NCI-H774 (cell line): ENCODE measurements at places on chromosomes 6 and 20.

DNA sequence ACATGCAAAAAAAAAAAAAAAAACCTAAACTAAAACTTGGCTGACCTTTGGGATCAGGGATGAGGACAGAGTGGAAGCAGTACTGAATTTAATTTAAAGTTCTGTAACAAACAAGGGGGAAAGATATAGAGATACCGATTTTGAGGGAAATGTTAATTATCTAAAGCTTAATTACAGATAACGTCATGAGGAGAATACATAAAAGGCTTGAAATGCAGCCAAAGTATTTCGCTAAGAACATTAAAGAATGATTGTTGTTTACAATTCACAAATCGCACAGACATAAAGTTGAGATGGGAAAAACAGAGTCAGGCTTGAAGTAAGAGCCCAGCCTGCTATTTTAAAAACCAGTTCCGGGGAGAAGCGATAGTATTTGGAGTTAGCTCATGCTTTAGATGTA, 208.0 kb upstream of the SASH1 start:
- DNase-seq = peak; percentile 21

- no peak for DNase-seq
Observed at GRCh38 chr6:4941782-4942672, 61.8 kb downstream of the RPP40 start.

GRCh38 chr6:168054765-168055560, 24.0 kb downstream of the FRMD1 start:
- DNase-seq = no peak

DNA sequence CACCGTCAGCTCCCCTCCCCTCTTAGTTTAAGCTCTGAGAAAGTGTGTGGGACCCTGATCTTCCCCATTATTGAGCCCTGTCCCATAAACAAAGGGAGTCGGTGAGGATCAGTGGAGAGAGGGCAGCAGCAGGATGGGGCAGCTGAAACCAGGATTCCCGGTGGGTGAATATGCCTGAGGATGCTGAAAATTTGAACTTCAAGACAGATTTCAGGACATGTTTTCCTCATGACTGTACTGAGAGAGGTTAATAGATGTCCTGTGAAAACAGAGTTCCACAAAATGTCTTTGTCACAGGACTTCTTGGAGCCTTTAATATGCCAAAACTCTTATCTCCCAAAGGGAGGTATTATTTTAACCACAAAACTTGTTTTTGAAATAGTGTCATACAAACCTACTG, 53.5 kb upstream of the SLC22A16 start:
- DNase-seq = no peak

DNA sequence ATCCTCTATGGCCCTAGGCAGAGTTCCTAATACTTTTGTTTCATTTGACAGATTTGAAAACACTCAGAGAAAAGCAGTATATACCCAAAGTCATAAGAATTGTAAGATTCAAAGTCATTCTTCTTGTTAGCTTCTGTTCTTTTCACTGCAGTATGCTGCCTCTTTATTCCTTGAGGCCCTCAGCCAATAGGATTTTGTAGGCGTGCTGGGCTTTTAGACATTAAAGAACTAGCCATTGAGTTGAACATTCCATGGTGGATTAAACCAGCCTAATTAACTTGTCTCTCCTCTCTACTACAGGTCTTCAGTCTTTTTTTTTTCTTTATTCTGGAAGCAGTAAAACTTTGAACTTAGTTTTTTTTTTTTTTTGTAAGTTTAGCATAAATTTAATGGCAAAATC, 186.3 kb downstream of the PLCB4 start:
- DNase-seq = no peak

- no peak for DNase-seq
Observed at GRCh38 chr6:35453236-35453635, 1.1 kb downstream of the FANCE start.

- DNase-seq = no peak
Observed at GRCh38 chr20:40016392-40016791, 672.6 kb downstream of the MAFB start.

GRCh38 chr20:16692009-16692408, 37.8 kb upstream of the SNRPB2 start:
- DNase-seq = no peak

DNA sequence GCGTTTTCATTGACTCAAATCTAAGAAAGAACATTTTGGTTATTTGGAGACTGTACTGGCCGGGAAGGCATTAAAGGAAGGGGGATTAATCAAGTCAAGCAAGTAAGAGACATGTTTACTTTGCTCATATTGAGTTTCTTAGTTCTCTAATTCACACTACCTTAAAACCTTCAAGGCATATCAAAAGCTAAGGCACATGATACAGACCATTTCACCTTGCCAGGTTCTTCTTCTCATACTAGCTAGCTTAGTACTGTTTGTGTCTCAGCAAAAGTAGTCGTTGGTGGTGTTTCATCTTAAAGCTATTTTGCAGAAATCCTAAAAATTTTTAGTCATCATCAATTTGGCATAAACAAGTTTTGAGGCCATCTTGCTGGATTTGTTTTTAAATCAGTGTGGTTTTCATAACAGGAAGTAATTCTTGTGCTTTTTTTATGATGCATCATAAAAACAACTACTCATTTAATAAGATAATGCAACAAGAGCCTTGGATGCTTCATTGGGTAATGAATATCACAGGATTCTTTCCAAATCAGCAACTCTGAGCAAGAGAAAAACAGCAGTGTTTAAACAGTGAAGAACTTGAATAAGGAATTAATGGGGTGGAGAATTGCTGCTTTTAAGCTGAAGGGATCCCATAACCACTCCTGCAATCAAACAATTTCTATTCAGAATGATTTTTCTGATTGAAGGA, 425.3 kb downstream of the EPM2A start:
- DNase-seq = no peak

DNA sequence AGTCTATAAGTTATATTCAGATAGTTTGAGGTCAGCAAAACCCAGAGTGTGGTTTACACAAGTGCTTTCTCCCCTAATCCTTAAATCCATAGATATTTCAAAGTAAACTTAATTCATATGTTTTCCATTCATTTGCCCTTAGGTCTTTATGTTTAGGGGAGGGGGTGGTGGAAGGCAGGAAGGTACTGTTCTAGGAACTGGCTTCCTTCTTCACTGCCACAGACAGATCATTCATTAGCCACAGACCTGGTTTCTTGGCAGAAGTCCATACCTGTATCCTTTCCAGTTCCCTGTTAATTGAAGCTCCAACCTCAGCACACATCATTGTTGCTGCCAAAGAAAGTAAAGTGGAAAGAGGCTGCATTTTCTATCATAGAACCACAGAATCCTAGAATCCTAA, 123.0 kb downstream of the AIG1 start:
- DNase-seq = no peak

GRCh38 chr6:90214461-90214860, 82.2 kb downstream of the BACH2 start:
- DNase-seq = no peak

- DNase-seq = no peak
Observed at GRCh38 chr6:158595223-158595622, 35.3 kb downstream of the TMEM181 start.

DNA sequence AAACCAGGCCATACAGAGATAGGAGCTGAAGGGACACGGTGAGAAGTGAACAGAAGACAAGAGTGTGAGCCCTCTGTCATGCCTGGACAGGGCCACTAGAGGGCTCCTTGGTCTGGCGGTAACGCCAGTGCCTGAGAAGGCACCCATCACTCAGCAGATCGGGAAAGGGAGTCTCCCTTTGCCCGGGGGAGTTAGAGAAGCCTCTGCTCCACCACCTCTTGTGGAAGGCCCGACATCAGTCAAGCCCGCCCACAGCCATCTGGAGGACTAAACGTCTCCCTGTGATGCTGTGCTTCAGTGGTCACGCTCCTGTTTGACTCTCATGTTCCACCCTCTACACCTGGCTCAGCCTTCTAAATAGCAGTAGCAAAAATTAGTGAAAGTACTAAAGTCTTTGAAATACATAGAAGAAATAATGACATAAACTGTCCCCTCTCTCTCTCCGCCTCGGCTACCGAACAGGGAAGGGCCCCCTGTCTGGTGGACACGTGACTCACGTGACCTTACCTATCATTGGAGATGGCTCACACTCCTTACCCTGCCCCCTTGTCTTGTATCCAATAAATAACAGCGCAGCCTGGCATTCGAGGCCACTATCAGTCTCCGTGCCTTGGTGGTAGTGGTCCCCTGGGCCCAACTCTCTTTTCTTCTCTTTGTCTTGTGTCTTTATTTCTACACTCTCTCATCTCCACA, 66.7 kb downstream of the RPP21 start:
- peak; percentile 12 for DNase-seq

DNA sequence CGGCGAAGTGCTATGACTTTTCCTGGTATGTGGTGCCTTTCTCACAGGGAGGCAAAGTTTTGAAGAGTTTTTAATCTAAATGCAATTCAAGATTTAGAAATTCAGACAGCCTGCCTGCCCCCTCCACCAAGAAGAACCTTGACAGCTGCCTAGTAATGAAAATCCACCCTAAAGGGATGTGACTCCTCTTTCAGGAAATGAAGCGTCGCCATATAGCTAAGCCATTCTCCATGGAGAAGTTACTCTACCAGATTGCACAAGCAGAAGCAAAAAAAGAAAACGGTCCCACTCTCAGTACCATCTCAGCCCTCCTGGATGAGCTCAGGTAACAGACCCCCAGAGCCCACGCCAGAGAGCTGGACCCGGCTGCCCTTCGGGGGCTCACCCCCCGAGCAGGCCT, 150.1 kb downstream of the DTNBP1 start:
- no peak for DNase-seq

DNA sequence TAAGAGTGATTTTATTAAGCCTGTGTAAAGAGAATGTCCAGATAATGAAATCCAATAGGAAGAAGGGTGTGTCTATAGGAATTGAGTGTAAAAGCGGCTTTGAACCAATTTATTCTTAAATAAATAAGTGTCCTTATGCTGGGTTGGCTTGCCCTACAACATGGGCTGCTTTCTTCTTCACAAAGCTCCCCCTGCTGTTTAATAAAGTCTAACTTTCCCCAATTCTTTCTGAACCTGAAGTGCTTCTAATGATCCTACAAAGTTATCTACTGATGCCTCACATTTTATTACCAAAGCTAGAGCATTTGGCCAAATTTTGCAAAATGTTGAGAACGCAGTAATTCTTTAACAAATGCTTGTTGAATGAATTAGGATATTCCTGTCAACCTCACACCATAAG, 36.3 kb upstream of the SIRT5 start:
- DNase-seq = no peak

DNA sequence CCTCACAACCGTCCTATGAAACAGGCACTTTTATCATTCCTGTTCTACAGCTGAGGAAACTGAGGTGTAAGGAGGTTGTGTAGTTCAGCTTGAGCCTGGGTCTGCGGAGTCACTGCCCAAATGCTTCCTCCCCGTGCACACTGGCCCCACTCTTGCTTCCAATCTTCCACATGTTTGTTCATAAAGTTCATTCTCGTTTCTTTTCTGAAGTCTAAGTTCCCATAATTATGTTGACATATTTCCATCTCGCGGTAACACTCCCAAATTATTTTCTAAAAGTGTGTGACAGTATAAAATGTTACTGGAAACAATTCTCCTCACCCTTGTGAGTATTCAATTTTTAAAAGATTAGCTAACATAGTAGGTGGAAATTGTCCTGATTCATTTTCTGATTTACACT, 106.9 kb downstream of the SLC22A3 start:
- no peak for DNase-seq

DNA sequence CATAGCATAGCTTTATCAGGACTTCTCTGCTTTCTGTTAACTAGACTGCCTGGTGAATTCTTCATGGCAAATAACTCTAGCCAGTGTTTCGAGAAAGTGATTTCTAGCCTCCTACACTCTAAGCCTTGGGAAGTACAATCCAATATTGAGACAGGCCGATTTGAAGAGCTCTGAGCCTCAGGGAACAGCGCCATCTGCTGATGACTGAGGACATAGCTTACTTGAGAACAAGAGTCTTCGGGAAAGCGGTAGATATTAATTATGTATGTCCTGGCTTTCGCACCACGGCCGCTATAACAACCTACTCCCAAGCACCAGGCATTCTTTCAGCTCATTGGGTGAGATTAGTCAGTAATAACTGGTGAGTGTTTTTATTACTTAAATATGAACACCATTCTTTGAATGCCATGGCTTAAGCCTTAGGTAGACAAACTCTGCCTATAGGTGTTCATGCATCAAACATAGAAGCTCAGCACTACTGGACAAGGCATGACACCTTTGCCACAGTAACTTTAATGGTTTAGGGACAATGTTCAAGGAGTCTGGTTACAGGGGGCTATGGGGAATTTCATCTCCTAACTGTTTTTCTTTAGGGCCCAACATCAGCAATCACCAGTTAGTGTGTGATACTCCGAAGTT, 518.6 kb downstream of the BMP2 start:
- DNase-seq = peak; percentile 72

DNA sequence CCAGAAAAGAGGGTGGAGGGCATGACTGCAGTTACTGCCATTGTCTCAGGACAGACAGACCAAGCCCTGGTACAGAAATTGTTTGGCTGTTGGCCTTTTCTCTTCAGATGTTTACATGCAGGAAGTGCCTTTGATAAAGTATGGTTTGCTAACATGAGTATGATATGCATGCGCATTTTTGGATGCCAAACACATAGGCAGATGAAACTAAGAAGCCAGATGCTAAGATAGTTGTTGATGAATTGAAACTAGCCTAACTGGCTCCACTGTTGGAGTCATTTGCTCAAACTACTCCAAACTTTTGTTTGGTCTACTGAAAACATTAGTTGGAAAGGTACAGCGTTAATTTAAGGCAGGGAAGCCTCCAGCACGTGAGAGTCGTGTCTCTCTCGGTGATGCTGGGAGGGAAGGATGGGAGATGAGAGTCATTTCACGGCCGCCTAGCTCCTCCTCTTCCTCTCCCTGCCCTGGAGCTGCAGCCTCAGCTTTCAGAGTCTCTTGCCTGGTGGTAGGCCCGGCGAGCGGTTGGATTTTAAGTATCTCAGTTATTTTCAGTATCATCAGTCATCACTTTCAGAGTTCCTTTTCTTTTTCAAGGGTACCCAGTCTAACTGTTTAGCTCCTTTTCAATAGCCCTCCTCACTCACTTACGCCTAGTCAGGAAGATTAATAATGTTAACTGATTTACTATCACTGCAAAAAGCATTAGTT, 29.7 kb downstream of the RREB1 start:
- peak; percentile 32 for DNase-seq

DNA sequence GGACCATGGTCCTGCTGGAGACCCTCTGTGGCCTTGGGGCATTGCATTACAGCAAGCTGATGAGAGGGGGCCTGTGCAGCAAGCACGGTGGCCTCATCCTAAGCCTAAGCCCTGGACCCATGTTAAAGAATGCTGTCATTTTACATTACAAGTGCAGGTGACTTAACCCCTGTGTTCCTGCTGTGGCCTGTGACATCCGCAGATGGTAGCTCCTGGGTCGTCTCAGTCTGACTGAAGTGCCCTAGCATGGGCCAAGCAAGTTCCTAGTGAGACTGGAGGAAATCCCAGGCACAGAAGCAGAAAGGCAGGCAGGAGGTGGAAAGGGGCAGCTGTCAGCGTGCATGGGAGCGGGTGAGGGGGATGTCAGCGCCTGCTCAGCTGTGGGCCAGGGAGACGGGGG, 252.4 kb downstream of the FNDC1 start:
- no peak for DNase-seq

- DNase-seq = no peak
Observed at GRCh38 chr6:106927531-106928398, 46.8 kb downstream of the CD24 start.
